ENCODE measurements at places on chromosomes 1 and 21.

DNA sequence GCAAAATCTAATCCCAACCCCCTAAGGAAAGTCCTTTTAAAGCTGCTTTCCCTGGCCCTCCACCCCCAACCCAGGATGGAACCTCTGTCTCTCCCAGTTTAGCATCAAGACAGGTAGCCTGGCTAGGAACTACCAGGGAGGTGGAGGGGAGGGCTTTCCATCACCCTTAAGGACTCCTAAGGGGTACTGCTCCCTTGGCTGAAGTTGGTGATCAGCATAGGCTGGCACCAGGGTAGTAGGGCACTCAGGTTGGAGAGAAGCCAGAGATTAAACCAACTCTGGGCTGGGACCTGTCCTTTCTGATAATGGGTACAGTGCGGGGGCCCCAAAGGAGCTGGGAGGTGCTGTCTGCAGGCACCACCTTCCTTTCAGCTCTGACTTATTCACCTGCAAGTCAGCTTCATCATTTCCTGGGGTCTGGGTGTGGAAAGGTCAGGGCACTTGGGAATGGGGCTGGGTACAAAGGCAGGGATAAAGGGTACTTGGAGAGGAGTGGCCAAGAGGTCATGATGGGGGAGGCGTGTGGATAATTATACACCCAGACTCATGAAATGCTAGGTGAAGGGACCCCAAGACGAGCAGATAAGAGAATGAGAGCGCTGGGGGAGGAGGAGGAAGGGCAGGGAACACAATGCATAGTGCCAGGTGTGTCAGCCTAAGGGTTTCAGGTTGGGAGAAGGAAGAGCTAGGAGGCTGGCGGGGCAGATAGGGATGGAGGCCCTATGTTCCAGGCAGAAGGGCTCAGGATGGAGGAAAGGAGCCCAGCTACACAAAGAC is 1.2 kb downstream of the ARHGEF2 start:
- DNase-seq = peak; percentile 70

- DNase-seq = no peak
Measured at GRCh38 chr1:48683839-48684238, 92.9 kb downstream of the BEND5 start.

- no peak for DNase-seq
Measured at GRCh38 chr1:22527555-22528296, 35.6 kb upstream of the EPHA8 start.

DNA sequence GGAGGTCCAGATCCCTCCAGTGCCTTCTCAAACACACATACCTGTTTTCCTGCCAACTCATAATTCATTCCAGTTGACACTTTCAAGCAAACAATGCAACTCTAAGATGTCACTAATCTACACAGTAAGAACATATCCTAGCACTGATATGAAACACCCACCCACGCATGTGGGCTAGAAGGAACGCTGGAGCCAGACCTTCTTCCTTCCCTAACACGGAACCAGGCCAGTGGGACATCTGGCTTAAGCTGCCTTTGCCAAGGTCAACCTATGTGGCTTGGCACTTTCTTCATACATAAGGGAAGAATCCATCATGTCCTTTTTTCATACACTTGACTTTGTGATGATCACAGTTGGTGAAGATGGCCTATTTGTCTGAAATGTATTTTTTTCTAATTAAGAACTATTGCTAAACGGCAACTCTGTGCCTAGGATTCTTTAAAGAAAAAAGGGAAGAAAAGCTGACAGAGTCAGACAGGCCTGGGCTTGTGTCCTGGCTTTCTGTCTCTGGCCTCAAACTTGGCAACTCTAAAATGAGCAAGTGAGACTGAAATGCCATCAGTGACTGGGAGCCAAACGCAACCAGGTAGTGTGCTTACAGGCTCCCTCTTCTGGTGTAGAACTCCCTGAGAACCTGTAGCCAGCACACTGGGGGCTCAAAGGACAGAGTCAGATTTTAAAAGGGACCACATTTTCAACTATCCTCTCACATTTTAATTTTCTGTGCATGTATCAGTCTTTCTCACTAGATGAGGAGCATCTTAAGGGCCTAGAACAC is 92.6 kb upstream of the BEND5 start:
- DNase-seq = no peak

- DNase-seq = no peak
Measured at GRCh38 chr1:24319312-24319863, at the start of gene GRHL3. Gene GRHL3 (plus strand): TSS chr1:24319357. CDS start chr1:24319552, 195 bp downstream.

GRCh38 chr1:228554107-228554506 is 66.9 kb downstream of the RNF187 start:
- DNase-seq = no peak

- DNase-seq = peak; percentile 68
Measured at GRCh38 chr1:200880212-200880611, 7.4 kb downstream of the GPR25 start.

DNA sequence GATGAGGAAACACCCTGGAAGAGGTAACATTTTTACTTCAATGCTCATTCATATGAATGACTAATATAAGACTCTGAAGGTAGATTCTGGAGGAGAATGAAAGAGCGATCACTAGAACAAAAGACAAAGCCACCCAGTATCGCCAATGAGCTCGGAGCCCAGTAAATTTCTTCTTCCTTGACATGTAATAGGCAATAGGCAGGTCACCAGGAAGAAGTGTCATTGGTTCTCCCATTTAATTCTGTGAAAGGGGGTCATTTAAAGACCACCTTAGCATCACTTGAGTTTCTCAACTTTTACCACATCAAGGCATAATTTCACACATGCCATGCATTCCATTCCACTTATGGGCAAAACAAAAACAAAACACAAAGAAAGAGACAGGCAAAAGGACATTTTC is 7.9 kb downstream of the TNFSF18 start:
- DNase-seq = no peak

GRCh38 chr21:39381009-39381408 is 32.1 kb upstream of the HMGN1 start:
- DNase-seq = no peak

GRCh38 chr1:52542085-52542688 is 10.7 kb downstream of the TUT4 start:
- DNase-seq = no peak

DNA sequence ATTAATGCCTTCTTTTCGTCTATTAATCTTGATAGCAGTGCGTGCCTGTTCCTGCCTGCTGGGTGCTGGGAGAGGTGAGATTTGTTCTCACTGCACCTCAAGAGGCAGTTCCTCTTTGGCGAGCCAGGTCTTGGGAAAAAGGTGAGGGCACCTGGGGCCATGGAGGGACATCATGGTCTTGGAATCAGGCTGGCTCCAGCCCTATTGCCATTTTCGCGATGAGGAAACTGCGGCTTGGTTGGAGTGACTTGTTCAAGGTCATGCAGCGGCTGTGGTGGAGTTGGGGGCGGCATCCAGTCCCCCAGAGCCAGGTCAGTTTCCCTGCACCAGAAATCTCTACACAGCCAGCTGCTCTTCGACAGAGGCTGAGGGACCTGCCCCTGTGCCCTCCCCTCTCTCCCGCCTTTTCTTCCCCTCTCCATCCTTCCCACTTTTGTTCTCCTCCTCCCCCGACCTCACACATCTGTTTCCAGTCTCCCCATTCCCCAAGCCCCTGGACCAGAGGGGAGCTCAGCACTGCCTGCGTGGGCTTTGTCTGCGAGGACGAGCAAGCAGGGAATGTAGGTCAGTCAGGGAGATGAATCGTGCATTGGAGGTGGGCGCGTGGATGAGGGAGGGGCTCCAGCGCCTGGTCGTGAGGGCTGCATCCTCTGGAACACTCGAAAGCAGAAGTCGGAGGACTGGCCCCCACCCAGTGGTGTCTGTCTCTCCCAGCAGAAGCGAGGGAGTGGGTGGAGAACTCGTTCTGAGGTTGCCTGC is 135.1 kb downstream of the ACTL8 start:
- DNase-seq = no peak

GRCh38 chr1:81406292-81406999 is 394.3 kb upstream of the ADGRL2 start:
- no peak for DNase-seq

DNA sequence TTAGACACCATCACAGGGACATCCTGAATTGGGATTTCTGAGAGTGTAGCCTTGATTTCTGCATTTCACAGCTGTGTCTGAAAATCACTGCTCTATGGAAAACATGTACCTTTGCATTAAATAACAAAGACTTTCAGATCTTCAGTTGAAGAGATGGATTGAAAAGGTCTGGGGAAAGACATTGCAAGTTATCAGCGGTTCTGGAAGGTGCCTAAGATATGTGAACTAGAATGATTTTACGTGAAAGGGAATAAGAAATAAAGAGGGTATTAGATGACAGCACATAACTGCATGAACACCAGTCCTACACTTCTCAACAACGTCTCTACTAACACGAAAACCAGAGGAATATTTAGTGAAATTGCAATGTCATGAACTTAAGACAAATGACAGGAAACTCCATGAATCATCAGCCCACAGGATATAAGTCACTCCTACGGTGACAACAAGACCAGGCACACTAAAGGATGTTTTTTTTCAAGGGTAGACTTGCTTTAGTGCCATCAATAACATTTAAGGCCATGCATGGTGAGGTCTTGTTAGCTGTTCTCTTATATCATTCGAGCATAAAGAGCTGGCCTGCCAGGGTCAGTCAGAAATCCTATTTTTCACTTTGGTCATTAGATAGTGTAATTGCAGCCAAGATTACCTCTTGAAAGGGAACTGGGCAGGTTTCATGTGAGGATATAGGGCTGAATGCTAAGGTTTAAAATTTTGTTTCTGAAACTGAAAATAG is 283.1 kb downstream of the GRIK1 start:
- DNase-seq = no peak

GRCh38 chr1:58551186-58552140 is 4.9 kb upstream of the OMA1 start:
- DNase-seq = no peak

DNA sequence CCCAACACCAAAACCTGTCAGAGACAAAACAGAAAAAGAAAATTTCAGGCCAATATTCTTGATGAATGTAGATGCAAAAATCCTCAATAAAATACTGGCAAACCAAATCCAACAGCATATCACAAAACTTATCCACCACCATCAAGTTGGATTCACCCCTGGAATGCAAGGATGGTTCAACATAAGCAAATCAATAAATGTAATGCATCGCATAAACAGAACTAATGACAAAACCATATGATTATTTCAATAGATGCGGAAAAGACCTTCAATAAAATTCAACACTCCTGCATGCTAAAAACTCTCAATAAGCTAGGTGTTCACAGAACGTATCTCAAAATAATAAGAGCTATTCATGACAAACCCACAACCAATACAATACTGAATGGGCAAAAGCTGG is 3.8 kb upstream of the OR2L5 start:
- no peak for DNase-seq

GRCh38 chr1:207814469-207814868 is 62.6 kb downstream of the CD46 start:
- DNase-seq = no peak

- DNase-seq = no peak
Measured at GRCh38 chr1:149965440-149965839, 28.8 kb upstream of the MTMR11 start.

Data from activated CD8-positive, alpha-beta memory T cell treated with anti-CD3 and anti-CD28 coated beads for 24 hours (primary cell).